ENCODE measurements at places on chromosomes 7 and 10.

DNA sequence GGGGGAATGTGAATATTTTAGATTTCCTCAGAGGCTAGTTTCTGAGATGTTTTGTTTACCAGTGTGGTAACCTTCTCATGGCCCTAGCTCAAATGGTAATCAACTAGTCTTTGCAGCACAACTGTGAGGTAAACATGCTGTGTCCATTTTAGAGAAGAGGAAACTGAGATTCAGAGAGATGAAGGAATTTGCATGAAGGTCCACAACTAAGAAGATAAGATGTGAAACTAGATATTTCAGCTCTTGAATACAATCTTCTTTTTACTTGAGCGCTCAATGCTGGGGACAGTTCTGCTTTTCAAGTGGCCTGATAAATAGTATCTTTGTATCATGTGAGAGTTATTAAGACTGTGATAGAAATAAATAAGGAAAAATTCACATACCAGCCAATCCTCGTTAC is 245.4 kb downstream of the AUTS2 start:
- DNase-seq = no peak

DNA sequence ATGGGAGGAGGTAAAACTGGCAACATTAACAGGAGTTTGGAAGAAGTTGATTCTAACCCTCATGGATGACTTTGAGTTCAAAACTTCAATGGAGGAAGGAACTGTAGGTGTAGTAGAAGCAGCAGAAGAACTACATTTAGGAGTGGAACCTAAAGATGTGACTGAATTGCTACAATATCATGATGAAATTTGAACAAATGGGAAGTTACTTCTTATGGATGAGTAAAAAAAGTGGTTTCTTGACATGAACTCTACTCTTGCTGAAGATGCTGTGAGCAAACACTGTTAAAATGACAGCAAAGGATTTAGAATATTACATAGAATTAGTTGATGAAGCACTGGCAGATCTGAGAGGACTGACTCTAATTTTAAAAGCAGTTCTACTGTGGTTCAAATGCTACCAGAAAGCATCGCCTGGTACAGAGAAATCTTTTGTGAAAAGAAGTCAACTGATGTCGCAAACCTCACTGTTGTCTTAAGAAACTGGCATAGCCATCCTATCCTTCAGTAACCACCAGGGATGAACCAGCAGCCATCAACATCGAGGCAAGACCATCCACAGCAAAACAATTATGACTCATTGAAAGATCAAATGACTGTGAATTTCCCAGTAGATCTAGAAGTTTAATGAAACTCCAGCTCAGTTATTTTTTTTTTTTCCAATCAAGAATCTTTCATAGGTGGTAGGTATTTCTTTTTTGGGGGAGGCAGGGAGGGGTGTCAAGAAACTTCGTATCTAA is 20.8 kb downstream of the BRAF start:
- DNase-seq = no peak

DNA sequence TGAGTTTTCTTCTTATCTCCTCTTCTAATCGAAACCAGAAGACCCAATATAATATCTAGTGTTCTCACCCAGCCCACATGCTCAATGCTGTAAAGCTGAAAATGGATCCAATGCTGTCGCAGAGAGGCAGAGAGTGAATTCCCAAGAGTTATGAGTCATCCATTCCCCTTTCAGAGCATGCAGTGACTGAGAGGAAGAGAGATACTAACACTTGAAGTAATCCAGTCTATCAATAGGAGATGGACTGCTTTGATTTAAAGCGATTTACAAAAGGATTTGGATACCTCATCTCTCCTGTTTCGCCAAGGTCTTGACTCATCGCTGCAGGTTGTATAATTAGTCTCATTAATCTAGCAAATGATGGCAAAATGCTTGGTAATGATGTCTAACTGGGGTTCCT is 41.5 kb upstream of the PRKCQ start:
- DNase-seq = no peak

DNA sequence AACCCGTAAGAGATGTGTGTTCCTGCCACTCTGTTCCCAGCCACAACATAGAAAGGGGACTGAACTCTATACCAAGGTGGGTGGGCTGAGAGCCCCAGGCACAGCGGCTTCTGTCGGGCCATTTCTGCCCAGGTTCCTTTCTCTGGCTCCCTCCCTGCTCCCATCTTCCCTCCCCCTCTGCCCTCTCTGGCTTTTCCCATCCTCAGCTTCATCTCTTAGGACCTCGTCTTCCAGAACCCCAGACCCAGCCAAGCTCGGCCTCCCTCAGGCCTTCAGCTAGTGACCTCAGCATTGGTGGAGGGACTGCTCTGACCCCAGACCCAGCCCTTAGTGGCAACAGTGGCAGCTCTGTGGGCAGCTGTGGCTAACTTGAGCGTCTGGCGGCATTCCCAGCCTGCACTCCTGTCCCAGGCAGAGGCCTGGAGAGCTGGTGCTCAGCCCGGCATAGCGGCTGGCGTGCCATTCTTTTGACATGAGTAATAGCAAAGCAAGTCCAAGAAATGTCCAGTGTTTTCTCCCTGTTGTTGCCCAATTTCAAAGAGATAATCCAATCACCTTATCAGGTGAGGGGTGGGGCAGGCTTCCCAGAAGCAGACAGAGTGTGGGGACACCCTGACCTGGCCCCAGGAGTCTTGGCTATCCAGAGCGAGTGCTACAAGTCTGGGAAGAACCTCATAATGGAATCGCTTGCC is 15.9 kb downstream of the PTPRE start:
- DNase-seq = no peak

DNA sequence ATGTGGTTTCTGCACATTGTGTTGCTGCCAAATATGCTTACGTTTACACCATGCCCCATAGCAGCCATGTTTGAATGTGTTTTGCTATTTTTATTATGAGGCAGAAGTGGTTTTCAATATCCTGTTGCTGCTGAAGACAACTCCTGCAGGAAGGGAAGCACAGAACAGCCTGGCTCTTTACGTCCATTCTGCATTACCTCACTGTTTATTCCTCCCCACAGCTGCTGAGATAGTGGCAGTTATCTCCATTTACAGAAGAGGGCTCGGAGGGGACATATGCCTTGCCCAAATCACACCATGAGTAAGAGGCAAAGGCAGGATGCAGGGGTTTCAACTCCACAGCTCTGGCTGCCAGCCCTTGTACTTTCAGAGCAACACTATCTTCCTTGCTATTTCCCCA is 35.3 kb downstream of the PLPP4 start:
- no peak for DNase-seq

GRCh38 chr7:148906707-148907498 is 22.8 kb upstream of the EZH2 start:
- no peak for DNase-seq

DNA sequence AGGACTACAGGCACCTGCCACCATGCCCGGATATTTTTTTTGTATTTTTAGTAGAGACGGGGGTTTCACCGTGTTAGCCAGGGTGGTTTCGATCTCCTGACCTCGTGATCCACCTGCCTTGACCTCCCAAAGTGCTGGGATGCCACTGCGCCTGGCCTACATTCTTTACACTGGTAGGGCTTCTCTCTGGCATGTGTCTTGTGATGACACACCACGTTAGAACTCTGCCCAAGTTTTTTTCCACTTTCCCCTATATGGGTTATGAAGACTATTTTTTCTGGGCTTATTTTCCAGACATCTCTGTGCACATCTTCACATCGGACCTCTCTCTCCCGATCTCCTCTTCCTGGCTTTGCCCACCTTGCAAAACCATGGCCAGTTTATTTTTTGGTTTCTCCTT is 10.7 kb downstream of the FAM200A start:
- no peak for DNase-seq

DNA sequence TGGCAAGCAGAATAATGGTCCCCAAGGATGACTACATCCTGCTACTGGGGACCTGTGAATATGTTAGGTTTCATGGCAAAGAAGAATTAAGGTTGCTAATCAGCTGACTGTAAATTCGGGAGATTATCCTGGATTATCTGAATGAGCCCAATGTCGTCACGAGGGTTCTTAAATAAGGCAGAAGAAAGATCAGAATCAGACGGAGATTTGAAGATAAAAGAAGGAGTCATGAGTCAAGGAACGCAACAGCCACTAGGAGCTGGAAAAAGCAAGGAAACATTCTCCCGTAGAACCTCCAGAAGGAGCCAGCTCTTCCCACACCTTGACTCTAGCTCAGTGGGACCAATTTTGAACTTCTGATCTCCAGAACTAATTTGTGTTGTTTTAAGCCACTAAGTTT is 82.9 kb upstream of the APBB1IP start:
- DNase-seq = no peak

DNA sequence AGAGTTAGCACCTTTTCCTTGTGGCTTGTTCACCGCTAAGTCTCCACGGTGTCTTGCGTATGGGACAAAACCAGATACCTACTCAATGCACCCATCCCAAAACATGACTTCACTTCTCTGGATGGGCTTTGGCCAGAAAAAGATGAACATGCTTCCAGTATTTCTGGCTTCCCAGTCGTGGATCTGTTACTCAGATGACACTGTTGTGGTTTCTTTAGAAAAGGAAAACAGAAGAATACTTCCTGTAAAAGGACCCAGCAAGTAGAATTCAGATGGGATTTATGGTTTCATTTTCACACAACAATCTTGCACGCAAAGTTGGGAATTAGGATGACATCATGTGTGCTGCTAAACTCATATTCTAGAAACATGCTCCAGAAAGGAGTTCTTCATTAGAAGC is 216.7 kb downstream of the ADAM12 start:
- DNase-seq = no peak

GRCh38 chr7:98229441-98229840 is 18.2 kb downstream of the BHLHA15 start:
- no peak for DNase-seq

GRCh38 chr10:72912736-72913135 is 19.2 kb downstream of the OIT3 start:
- DNase-seq = no peak

- DNase-seq = no peak
These were observed 30.0 kb downstream of the GPR141 start for GRCh38 chr7:37713613-37714012.

DNA sequence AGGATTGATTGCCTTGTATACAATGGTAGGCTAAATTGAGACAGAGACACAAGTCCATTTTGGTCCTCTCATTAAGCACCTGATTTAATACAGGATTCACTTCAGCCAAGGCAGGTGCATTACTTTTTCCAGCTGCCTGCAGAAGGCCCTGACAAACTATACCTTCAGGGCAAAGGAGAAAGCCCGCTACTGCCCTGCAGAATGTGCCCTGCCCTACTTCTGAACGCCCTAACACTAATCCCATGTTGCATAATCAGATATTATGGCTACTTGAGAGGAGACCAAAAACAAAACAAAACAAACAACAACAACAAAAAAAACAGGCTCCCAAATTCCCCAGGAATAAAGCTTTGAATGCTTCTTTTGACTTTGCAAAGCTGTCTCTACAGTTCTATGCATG is 116.9 kb upstream of the ABI1 start:
- no peak for DNase-seq

Measured in NCI-H446 treated with DMSO at 0.1 percent for 48 hours (cell line).